ENCODE measurements at places on chromosomes 6 and 20.

- DNase-seq: no peak
Measured at GRCh38 chr20:4813076-4813862, 91.6 kb downstream of the PRND start.

- DNase-seq: no peak
Measured at GRCh38 chr6:52724042-52724405, 39.3 kb downstream of the GSTA2 start.

DNA sequence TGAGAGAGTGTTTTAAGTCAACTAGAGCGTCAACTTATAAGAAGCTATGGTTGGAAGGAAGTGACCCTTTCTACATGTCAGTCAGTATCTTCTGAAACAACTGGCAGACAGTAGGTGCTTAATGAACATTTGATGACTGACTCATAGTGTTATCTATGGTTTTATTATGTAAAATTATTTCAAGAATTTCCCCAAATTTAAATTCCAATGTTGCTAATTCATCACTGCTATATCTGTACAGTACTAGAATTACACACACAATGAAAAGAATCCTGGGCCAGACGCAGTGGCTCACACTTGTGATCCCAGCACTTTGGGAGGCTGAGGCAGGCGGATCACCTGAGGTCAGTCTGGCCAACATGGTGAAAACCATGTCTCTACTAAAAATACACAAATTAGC, 721.4 kb upstream of the FLRT3 start:
- DNase-seq: no peak

- DNase-seq: no peak
Measured at GRCh38 chr6:123306334-123306733, 310.3 kb downstream of the CLVS2 start.

DNA sequence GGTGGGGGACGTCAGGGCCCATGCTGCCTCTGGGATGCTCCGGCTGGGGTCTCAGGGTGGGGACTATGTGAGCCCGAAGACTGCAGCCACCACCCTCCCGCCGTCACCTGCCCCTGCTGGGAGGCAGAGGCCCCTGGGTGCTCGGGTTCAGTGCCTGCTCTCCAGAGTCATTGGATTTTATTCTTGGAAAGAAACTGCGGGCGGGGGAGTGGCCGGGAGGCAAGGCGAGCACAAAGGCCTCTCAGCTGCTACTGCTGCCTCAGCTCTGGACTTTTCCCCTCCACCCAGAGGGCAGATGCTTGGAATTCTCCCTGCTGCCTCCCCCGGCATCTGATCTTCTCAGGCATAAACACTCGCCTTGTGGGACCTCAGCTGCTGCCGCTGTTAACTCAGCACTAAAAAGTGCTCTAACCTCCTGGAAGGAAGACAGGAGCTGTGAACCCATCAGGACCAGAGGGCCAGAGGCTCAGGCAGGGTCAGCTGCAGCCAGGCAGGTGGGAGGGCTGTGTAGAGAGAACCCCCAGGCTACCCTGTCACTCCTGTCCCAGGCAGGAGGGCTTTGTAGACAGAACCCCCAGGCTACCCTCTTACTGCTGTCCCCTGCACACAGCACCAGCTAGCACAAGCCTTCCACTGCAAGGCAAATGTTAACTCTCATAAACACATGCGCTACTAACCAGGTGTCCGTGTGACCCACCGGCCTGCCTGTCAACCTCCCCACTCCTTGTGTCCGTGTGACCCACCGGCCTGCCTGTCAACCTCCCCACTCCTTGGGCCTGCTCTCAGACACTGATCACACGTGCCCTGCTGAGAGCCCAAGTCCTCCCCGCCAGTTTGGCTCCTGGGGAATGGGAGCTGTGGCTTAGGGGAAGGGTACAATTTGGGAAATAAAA, 9.4 kb upstream of the FRMD1 start:
- DNase-seq: no peak
